ENCODE measurements at places on chromosomes 2 and 18.

DNA sequence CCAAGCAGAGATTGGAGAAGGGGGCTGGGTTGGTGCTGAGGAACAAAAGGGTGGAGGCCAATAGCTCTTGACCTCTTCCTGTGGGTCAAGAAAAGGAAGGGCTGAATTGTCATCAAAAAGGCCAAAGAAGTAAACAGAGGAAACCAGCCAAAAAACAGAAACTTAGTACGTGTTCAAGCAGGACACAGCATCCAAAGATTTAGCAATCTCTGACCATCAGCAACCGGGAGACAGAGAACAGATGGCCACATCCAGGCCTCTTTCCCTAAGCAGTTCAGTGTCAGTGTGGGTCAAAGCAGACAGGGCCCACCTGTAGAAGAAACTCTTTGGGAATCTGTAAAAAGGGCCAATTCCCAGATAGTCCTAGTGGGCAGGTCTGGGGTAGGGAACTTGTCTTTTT, 2.9 kb downstream of the DNPEP start:
- no peak for DNase-seq

- no peak for DNase-seq
These were observed 107.0 kb downstream of the BCL2L11 start for GRCh38 chr2:111227716-111228141.

DNA sequence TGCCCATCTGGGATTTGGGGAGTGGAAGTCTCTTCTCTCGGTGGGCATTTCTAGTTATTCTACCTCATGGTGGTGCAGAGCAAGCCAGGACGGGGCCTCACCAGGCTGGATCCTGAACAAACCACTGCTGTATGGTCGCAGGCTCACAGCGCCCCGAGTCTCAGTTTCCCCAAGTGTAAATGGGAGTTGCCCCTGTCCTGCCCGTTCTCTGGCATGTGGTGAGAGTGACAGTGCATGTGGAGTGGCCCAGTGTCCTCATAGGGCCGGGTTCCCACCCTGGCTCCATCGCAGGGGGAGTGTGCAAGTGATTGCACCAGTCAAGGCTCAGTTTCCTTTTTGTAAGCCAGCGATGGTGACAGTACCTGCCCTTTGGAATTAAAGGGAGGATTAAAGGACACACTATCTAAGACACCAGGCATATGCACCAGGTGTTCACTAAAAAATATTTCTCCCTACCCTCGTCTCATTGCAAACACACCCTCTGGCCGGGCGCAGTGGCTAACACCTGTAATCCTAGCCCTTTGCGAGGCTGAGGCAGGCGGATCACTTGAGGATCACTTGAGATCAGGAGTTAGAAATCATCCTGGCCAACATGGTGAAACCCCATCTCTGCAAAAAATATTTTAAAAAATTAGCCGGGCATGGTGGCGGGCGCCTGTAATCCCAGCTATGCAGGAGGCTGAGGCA, 173.3 kb upstream of the MYCN start:
- DNase-seq: no peak

- DNase-seq: no peak
These were observed 196.3 kb downstream of the CTIF start for GRCh38 chr18:48735080-48735676.

DNA sequence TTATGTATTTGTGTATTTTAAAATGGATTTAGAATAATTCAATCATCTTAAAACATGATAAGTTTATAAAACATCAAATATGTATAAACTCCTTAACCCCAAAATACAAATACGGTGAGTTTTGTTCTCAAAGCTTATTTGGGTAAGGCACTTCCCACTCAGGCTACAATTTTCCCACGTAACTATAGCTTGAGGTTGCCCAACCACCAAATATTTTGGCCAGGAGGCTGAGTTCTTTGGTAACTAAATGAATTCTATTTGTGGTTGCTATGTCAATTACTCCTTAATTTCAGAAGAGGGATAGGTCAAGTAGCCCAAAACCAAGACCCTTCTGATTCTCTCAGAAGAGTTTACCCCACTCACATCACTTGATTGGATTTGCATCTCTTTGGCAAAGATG, 70.4 kb downstream of the MYL12B start:
- no peak for DNase-seq

DNA sequence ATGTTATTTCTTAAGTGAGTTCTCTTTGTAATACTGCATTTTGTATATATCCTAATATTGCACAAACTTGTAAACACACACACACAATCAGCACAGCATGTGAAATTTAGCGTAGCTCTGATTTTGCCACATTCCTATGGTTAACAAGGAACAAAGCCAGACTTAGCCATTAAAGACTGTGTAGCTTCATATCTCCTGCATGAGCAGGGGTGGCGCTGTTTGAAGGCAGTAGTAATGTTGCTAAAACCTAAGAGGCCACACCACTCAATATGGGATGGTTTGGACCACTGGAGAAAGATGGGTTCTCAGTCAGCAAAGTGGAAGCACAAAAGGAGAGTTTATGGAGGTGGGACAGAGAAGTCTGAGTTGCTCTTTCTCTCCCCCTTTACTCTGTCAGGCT, 61.1 kb upstream of the RND3 start:
- no peak for DNase-seq

DNA sequence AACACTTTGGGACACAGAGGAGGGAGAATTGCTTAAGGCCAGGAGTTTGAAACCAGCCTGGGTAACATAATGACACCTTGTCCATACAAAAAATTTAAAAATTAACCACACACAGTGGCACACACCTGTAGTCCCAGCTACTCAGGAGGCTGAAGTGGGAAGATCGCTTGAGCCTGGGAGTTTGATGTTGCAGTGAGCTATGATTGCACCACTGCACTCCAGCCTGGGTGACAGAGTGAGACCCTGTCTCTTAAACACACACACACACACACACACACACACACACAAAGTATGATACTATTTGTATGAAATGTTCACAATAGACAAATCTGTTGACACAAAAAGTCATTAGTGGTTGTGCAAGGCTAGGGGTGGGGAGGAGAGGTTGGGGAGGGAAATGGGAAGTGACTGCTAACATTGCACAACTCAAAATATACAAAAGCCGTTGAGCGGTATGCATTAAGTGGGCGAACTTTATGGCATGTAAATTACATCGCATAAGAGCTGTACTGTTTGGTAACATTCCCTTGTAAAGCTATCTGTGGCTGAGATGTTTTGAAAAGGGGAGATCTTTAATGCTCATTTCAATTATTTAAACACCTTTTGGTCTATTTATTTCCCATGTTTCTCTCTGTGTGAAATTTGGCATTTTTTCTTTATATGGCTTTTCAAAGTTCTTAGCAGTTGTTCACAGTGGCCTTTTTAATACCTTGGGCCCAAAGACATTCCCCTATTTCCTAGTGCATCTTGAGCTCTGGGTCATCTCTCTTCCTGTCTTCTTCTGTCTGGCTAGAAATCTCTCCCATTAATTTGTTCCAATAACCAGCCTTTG, 58.9 kb upstream of the ZNF516 start:
- DNase-seq: no peak

DNA sequence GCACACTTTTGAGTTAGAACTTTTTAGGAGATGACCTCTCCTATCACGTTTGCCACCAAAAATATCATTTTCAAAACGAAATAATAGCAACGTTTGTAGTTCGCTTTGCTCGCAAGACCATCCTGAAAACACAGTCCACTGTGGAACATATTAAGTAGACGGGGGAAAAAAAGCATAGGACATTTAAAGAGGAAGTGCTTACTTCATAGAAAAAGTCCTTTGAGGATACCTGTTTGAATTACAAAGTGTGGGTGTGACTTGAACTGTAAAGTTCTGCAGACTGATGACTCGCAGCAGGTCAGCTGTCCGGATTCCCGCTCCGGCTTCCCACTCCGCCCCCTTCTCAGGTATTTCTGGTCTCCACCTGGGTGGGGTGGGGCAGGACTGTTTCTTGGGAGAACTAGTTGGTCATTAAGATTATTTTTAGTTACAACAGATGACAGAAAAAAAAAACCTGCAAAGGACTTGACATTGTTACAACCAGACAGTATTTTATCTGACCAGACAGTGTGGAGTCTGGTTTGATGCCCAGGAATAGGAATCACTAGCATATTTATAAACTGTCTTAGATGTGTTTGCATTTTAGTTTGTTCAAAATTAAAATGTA, 13.3 kb downstream of the CNOT11 start:
- no peak for DNase-seq

DNA sequence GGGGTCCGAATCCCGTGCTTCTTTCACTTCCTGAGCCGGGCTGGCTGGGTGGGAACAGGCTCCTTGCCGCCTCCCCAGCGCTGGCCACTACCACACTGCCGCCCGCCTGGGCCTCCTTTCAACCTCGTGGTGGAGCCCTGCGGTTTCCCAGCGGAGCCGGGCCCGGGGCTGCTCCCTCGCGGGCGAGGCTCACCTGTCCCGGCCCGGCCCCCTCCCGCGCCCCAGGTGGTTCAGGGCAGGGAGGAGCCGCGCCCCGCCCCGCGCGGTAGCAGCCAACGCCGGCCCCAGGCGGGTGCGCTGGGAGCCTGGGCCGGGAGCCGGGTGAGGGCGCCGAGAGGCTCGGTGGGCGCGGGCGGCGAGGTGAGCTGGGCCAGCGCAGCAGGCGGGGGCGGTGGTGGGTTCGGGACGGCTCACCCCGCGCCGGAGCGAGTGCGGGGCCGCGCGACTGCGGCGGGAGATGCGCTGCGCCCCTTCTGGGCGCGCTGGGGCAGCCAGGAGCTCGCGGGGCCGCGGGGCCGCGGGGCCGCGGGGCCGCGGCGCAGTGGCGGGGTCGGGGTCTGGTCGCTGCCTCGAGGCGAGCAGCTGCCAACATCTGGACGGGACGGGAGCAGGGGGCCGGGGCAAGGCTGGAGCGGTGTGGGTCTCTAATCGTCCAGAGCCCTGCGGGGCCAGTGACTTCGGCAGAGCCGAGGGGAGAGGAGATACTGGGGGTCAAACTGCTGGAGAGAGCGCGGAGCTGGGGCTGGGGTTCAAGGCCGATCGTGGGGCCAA, at the start of gene LYPD6B:
Gene LYPD6B (plus strand): TSS at position 258 of the 771 bp plus-strand sequence. CDS start 92,250 bp downstream, outside the sequence.
- DNase-seq: no peak

- DNase-seq: no peak
These were observed 93.0 kb upstream of the CHST9 start for GRCh38 chr18:27278131-27278530.

- no peak for DNase-seq
These were observed 30.9 kb downstream of the RTP5 start for GRCh38 chr2:241900251-241901017.

GRCh38 chr2:217404236-217404760, 544.4 kb upstream of the TNP1 start:
- no peak for DNase-seq

DNA sequence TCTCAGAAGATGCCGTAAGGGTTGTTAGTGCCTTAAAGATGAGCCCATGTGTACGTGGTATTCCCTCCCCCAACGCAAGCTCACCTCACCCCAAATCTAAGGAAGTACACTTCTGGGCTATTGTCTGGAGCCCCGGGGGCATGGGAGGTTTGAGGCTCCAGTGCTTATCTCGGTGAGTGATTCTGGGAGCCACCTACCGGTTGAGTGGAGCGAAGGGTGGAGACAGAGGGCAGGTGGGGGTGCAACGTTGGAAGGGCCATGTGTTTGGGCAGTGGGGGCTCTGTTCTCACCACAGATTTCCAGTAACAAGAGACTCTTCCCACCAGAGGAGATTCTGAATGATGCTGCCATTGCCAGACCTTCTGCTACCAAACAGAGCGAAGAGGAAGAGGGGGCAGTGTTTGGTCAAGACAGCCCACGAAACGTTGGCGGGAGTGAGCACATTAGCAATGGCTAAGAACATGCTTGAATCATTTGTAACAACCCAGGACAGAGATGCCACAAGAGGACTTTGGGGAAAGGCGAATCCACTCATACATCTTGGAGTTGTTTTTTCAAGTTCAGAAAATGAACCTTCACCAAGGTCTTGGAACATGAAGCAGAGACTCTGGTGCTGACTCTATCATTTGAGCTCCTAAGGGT, 38.7 kb downstream of the TWIST2 start:
- DNase-seq: no peak

- no peak for DNase-seq
These were observed 240.5 kb downstream of the BCL2 start for GRCh38 chr18:63079114-63079513.

DNA sequence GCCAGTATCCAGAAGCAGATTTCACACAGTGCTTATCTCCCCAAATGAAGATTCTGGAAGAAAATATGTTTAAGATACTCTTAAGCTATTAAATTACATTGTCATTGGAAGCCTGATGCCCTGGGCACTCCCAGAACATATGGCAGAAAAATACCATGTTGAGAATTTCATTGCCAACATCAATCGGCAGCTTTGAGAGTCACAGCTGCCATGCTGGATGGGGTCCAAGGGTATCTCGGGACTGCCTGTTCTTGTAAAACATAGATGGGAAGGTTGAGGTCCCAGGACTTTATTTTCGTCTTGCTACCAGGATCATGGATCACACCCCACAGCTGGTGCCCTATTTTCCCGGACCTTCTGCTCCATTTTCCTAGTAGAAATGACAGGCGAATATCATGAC, 632.5 kb downstream of the SUCLG1 start:
- DNase-seq: no peak

DNA sequence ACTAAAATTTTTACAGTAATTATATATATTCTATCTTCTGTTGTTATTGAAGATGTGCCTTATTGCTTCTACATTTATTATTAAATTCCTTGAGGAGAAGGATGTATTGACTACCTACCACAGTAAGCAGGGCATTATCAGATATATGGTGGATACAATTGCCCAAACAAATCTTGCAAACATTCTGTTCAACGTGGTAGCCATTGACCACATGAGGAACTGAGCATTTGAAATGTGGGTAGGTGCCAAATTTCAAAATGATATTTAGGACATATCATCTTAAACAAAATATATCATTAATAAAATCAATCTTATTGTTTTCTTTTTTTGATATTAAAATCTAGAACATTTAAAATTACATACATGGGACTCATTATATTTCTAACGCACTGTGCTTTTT, 11.1 kb downstream of the SCN3A start:
- DNase-seq: no peak

- no peak for DNase-seq
These were observed 30.3 kb downstream of the ASAP2 start for GRCh38 chr2:9236867-9237266.

DNA sequence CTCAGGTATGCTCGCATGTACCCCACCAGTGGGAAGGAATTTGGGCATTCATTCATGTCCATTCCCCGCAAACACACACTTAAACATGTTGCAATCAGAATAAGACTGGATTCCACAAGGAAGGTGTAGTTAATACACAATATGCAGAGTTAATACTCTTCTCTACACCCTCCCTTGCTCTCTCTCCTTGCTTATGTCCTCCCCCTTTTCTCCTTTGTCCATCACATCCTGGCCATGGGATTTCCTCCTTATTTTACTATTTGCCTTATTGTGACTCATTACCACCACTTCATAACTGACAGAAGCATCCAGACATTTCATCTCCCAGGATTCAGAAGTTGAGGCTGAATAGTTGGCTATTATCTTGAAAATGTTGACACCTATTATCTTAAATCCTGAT, 473.8 kb upstream of the SPHKAP start:
- DNase-seq: no peak

- no peak for DNase-seq
These were observed 99.7 kb upstream of the OTOS start for GRCh38 chr2:240240017-240240734.

DNA sequence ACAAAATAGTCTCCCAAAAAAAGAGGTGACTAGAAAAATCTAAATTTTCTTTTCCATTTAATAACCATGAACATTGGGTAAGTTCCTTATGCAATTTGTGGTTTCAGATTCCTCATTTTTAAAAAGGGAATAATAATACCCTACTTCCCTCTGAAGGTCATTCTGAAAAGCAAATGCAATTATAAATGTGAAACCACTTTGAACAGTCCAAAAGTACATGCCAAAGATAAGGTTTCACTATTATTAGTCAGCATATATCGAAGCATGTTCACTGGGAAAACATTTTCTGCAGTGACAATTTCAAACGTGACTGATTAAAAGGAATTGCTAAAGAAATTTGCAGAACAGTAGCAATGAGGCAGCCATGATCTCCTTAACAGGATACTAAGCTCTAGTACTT, 100.1 kb upstream of the RNF152 start:
- DNase-seq: no peak

Data from stimulated activated CD8-positive, alpha-beta memory T cell treated with anti-CD3 and anti-CD28 coated beads, Interleukin-2, amount 100 ng/mL, for 1 hour (primary cell).